ENCODE measurements at places on chromosomes 12 and 14. TPM values are rescaled to one million over a fixed set of nuclear protein-coding genes. Genes with fewer than 3 reads are reported as not detected.

KRT2 gene
- total RNA-seq = not detected

ABCC9 gene
- 10.7 TPM for total RNA-seq

TXNDC16 gene
- total RNA-seq = 2.0 TPM

RBM25 gene
- 23.6 TPM for total RNA-seq

KRT6B gene
- 0.18 TPM for total RNA-seq

REP15 gene
- 0.43 TPM for total RNA-seq

PARPBP gene
- total RNA-seq = 4.9 TPM

KCTD10 gene
- 83.9 TPM for total RNA-seq

KLRB1 gene
- not detected for total RNA-seq

ESR2 gene
- under 0.01 TPM for total RNA-seq

SYCP3 gene
- total RNA-seq = 0.14 TPM

BCL11B gene
- under 0.01 TPM for total RNA-seq

EPYC gene
- total RNA-seq = 0.09 TPM

DNAI7 gene
- total RNA-seq = 0.18 TPM

CABP1 gene
- 2.1 TPM for total RNA-seq

AMDHD1 gene
- 0.14 TPM for total RNA-seq

NPAS3 gene
- 0.28 TPM for total RNA-seq

CCND2 gene
- total RNA-seq = 44.0 TPM

NRL gene
- 0.28 TPM for total RNA-seq

IFNG-AS1 gene
- not detected for total RNA-seq

CLEC2B gene
- total RNA-seq = 22.3 TPM

SLC17A8 gene
- total RNA-seq = not detected

LPAR5 gene
- total RNA-seq = not detected

MNAT1 gene
- total RNA-seq = 36.4 TPM

TTC7B gene
- total RNA-seq = 10.1 TPM

C12orf56 gene
- 0.28 TPM for total RNA-seq

MDM2 gene
- total RNA-seq = 228 TPM

TECPR2 gene
- total RNA-seq = 9.8 TPM

SRRM4 gene
- total RNA-seq = under 0.01 TPM

KERA gene
- not detected for total RNA-seq

HOXC12 gene
- total RNA-seq = not detected

KITLG gene
- total RNA-seq = 33.9 TPM

PPP1R1A gene
- total RNA-seq = not detected

TAS2R14 gene
- 1.7 TPM for total RNA-seq

TSPAN8 gene
- 0.43 TPM for total RNA-seq

Measured in smooth muscle cell of bladder (primary cell).